Neuronal stem cell (in vitro differentiated cells): ENCODE measurements at places on chromosomes 3 and 15.

- no peak for DNase-seq
Measured at GRCh38 chr3:42129014-42129953, 38.1 kb downstream of the TRAK1 start.

GRCh38 chr3:36476286-36476942 lies 96.1 kb downstream of the STAC start:
- no peak for DNase-seq

GRCh38 chr15:23438816-23439466 lies 8.1 kb downstream of the GOLGA6L2 start:
- no peak for DNase-seq

DNA sequence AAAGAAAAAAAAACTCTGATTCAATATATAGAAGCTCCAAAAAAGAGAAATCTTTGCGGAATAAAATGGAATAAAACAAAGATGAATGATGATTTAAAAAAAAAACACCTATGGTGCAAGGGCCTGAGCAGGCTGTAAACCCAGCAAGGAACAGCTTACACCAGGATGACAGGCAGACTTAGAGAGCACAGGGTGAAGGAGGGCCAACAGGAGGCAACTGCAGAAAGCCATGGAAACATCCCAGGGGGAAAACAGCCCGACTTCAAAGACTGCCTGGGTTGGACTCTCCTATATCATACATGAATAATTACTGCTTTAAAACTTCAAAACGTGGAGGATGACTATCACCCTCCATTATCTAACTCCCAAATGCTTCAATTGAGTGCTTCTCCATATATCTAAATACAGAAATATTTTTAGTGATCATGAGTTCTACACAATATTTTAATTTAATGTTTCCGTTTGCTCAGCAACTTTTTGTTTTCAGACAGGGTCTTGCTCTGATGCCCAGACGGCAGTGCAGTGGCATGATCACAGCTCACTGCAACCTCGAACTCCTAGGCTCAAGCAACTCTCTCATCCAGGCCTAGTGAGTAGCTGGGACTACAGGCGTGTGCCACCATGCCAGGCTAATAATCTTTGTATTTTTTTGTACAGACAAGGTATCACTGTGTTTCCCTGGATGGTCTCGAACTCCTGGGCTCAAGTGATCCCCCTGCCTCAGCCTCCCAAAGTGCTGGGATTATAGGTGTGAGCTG lies 456.2 kb downstream of the TBL1XR1 start:
- DNase-seq = no peak

GRCh38 chr3:63429905-63430304 lies 151.8 kb downstream of the SYNPR start:
- DNase-seq = no peak

DNA sequence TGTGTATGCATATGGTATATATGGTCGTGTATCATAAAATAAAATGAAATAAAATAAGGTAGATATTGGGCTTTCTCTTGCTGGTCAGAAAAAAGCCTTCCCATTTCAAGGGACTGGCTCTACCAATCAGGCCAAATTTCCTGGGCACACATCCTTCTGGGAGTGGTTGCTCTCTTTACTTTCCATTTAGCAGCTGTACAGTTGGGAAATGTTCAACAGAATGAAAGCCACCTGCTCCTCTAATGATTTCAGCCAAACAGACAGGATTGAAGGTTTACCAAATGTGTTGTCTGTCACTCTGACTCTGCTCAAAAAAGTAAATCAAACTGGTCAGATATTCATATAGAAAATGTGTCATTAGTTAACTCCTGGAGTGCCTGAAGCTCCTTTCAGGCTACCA lies 380.4 kb downstream of the ROBO2 start:
- DNase-seq = no peak

- no peak for DNase-seq
Measured at GRCh38 chr3:103218793-103219192, 784.0 kb downstream of the ZPLD1 start.
